Tongue (tissue), 3 donors: ENCODE measurements at places on chromosomes 11 and 22. TPM values are rescaled to one million over a fixed set of nuclear protein-coding genes. Genes with fewer than 3 reads are reported as not detected.

GRCh38 chr11:86046116-86046515, 22.8 kb downstream of the PICALM start:
- no peak for DNase-seq

The ZNF280A gene
- total RNA-seq, result not detected

GRCh38 chr22:48577014-48577690, 1250.5 kb downstream of the BRD1 start:
- DNase-seq, result no peak

DNA sequence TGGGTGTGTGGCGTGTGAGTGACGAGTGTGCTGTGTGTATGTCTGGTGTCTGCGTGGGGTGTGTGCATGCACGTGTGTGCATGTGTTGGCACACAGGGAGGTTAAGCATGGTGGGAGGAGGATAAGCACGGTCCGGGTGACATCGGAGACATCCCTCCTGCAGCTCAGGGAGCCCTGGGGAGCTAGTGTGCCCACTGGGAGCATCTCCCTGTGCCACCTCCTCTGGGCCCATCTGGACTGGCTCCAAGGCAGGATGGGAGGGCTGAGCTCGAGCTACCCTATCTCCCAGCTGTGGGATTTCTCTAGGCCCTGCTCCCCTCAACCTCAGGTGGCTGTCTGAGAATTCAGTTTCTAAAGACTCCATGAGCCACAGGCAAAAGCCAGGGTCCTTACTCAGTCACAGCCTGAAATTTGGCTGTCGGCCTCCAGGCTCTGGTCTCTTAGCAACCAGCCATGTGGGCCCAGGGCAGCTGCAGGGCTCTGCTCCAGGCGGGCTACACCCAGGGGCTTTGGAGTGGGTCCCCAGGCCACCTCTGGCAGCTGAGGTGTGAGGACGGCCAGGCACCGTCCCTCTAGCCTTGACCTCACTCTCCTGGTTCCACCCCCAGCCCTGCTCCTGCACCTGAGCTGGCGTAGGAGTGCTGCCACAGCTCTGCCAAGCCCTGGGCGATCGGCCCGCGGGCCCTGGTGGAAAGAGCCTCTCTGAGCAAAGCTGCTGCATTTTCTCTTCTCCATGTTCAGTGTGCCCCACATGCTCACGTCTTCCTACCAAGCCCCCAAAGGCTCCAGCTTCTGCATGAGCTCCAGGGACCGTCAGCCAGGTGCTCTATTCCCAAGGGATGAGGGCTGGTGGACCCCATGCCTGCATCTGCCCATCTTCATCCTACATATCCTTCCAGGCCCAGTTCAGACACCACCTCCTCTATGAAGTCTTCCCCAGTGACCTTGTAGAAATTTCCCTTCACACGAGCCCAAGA, 39.7 kb downstream of the RTL6 start:
- DNase-seq, result peak; percentile 79

The P2RX6 gene
- 19.3 TPM for total RNA-seq

The TCN1 gene
- total RNA-seq, result 40.5 TPM
